Umbilical cord (tissue), 2 donors: ENCODE measurements at places on chromosomes 6 and 20. TPM values are rescaled to one million over a fixed set of nuclear protein-coding genes. Genes with fewer than 3 reads are reported as not detected.

SRMS gene
- not detected for total RNA-seq

CDH26 gene
- 7.9 TPM for total RNA-seq

DNA sequence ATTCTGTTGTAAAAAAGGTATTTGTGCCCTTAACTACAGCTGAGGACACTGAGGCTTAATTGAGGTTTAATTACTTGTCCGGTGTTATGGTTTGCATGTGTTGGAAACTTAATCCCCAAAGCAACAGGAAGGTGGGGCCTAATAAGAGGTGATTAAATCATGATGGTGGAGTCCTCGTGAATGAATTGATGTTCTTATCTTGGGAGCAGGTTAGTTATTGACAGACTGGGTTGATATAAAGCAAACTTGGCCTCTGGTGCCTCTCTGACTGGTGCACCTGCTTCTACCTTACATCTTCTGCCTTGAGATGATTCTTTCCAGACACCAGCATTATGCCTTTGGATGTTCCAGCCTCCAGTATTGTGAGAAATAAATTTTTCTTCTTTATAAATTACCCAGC, 306.5 kb upstream of the HS3ST5 start:
- DNase-seq, result no peak

GRCh38 chr20:32999603-33000250, 4.5 kb downstream of the SUN5 start:
- peak; percentile 52 for DNase-seq

GRCh38 chr6:61886608-61887259, 399.3 kb downstream of the KHDRBS2 start:
- peak; percentile 19 for DNase-seq

PDE7B gene
- 22.9 TPM for total RNA-seq

- no peak for DNase-seq
These were observed 99.1 kb downstream of the SNX5 start for GRCh38 chr20:17869295-17869994.

DNA sequence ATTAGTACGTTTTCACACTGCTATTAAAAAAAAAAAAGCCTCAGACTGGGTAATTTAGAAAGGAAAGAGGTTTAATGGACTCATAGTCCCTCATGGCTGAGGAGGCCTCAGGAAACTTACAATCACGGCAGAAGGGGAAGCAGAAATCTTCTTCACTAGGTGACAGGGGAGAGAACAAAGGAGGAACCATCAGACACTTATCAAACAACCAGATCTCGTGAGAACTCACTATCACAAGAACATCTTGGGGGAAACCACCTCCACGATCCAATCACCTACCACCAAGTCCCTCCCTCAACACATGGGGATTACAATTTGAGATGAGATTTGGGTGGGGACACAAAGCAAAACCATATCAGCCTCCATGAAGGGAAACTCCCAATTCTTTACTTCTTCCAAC, 85.2 kb upstream of the MAFB start:
- DNase-seq, result no peak

BMP5 gene
- 7.2 TPM for total RNA-seq

DNA sequence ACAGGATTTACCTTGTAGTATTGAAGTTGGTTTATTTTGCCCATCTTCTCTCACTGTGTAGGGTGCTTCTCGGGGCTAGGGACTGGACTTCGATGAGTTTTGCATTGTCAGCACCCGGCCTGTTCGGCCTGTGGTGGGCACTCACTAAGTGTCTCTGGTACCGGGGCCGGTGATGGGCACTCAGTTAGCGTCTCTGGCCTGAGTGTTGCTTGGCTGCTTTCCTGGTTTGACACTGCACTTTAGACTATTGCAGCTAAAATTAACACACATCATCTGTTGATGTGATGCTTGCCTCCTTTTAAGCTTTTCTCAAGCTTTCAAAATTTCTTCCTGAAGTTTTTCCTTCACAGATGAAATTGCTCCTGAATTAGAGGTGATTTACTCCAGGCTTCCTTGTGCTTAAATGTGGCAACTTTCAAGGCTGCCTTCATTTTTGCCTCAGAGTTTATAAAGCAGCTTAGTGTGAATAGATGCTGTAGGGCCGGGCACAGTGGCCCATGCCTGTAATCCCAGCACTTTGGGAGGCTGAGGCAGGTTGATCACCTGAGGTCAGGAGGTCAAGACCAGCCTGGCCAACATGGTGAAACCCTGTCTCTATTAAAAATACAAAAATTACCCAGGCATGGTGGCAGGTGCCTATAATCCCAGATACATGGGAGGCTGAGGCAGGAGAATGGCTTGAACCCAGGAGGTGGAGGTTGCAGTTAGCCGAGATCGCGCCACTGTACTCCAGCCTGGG, 41.7 kb upstream of the TULP4 start:
- no peak for DNase-seq

DNA sequence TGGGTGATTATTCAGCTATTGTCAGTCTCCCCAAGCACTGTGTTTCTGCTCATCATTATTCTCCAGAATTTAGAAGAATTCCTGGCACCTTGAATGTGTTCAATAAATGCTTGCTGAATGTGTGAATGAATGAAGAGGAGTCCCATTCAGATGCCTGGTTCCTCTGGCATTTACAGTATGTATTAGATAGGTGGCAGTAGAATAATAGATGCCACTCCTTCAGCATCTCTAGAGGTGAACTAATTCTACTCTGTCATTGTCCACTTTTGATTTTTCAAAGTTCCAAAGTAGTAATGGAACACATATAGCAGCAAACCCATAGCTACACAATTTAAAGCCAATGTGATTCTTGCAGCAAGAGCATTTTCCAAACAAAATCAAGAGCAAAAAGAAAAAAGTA, 118.9 kb upstream of the CEP162 start:
- no peak for DNase-seq

PGK2 gene
- 7.0 TPM for total RNA-seq

HSF2 gene
- total RNA-seq, result 8.9 TPM

DNA sequence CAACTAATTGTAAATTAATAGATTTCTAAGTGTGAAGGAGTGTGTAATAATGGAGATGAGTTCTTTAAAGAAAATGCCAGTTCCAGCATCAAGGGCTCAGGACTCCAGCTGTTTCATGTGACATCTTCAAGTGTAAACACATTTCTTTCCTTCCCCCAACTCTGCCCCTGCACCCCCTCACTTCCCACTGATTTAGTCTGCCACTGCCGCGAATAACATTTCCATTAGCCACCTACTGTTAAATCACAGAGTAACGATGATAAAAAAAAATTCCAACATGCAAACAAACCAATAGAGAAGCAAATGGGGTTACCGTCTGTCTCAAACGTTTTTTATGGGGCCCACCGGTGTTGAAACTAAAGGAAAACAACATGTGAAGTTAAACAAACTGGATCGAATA, 414.3 kb downstream of the SAMD5 start:
- no peak for DNase-seq

FOXP4 gene
- 0.72 TPM for total RNA-seq
